ENCODE measurements at places on chromosomes 13 and 19.
A peak's percentile ranks its signal among the peaks of the same experiment; 100 is the strongest.

DNA sequence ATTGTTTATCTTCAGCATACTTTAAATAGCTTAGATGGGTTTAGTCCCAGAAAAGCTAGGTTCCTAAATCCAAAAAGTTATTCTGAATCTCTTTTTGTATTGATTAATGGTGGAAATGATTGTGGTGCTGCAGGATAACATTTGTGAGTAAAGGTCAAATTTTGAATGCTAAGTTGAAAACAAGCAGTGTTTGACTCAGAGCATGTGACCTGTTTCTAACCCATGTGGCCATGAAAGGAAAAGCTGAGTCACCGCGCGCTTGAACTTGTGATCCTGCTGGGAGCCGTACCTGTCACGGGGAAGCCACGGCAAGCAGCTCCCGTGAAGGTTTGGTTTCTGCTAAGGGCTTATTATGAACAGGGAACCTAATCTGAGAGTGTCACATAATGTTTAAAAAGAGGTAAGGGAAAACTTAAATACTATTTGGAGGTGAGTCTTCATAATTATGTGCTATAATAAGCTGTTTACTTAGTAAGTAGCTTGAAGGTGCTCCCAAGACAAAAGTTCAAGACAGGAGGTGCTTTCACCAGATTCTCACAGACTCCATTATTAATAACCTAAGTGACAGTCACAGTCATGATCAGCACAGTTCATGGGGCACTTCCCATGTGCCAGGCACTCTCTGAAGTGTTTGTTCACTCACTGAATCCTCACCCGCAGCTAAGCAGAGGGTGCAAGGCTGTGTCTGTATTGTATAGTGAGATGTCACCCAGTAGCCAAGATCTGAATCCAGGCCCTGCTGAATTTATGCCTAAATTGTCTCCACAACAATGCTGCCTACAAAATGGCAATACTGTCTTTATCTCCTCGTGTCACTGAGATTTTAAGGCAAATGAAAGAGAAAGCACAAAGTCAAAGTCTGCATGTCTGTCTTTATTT lies 286.5 kb downstream of the MYO16 start:
- DNase-seq, result peak; percentile 73

- DNase-seq, result no peak
Observed at GRCh38 chr19:41234512-41235168, 15.6 kb downstream of the AXL start.

DNA sequence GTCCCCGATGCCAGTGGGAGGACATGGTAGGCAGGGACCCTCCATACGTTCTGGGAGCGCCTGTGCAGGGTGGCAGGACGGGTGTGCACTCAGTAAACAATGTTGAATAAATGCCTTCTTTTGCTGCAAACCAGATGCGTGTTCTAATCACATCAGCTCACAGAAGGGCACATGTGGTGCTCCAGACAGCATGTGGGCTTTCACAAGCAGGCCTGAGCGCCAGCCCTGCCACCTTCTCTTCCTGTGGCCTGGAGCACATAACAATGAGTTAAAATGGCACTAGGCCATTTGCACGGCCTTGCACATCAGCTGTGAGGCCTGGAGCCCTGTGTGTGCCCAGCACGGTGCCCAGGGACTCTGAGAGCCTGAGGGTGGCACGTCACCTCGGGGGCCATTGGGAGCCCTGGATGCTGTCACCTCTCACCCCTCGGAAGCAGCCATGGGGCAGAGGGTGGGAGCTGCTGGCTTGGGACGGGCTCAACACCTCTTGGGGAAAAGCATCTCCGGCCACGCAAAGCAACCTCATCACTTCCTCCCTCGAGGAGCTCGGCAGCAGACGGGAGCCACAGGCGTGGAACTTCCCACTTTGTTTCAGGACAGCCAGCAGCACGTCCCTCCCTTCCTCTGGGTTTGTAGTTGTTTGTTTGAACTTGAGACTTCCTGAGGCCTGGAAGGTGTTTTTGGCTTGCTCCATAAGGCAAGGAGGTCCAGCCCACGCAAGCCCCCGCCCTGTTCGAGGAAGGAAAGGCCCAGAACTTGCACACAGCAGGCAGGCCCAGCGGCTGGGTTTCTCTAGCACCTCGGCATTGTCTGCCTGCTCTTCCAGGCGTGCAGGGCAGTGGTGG lies 9.8 kb downstream of the MCF2L start:
- DNase-seq, result no peak

GRCh38 chr13:99264051-99264450 lies 5.9 kb upstream of the GPR18 start:
- DNase-seq, result no peak

- DNase-seq, result no peak
Observed at GRCh38 chr13:45621950-45622349, 6.4 kb upstream of the ERICH6B start.

DNA sequence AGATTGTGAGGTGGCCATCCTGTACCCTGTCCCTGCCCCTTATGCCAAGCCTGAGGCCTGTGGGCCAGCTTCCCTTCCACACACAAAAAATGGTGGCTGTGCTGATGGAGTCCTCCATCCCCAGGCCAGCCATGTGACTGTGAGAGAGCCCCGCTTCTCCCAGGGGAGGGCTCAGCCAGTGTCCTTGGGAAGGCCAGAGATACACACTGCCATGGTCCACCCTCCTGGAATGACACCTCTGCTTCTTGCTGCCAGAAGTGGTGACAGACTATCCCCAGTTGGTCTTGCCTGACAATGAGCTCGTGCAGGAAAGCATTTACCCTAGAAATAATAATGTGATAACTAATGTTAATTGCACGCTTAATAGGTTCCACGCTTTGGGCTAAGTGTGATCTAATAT lies 38.0 kb downstream of the FAM124A start:
- DNase-seq, result no peak

DNA sequence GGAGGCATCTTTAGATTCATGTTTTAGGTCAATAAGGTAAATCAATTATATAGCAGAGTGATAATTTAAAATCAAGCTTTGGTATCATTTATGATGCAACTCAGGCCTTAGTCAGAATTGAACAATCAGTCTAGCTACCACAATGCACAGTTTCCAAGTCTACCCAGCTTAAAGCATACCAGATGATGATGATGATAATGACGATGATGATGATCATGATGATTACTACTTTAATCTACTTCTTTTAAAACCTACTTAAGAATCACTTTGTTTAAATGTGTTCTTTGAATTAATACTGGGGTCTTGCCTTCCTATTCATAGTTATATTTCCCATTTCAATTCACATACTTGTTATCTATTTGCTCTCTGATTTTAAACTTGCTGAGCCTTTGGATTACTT lies 1872.7 kb downstream of the OLFM4 start:
- no peak for DNase-seq

- no peak for DNase-seq
Observed at GRCh38 chr19:21430675-21431074, 33.7 kb downstream of the ZNF493 start.

DNA sequence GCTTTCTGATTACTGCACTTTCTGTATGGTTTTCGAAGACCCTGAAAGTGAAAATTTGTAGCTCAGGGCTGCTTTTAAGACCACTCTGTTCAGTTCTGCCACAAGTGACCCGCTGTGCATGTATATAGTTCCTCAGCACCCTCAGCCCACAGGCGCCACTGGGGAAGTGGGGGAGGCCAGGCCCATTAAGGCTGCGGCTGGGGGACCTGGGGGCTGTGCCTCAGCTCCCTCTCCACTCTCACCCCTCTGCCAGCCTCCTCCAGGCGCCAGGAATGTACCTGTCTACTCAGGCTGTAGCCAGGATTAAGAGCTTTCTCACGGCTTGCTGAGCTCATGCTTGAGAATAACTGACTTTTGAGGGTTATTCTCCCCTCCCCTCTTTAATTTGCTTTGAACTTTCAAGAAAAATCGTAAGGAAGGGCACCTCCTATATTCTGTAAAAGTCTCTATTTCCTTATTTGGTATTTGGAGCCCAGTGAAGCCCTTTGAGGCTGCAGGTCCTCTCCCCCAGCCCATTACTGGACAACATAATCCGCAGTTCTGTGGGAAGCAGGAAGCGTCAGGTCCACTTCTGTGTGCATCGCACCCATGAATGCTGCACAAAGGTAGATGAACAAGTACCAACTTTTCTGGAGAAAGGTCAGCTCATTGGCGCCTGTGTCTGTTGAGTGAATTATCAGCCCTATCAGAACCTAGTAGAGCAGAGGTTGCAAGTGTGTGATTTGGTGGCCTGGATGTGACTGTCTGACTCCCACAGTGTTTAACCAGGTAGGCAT lies 29.6 kb downstream of the GJA3 start:
- DNase-seq, result no peak

GRCh38 chr13:44276061-44276460 lies 97.6 kb upstream of the SERP2 start:
- no peak for DNase-seq

DNA sequence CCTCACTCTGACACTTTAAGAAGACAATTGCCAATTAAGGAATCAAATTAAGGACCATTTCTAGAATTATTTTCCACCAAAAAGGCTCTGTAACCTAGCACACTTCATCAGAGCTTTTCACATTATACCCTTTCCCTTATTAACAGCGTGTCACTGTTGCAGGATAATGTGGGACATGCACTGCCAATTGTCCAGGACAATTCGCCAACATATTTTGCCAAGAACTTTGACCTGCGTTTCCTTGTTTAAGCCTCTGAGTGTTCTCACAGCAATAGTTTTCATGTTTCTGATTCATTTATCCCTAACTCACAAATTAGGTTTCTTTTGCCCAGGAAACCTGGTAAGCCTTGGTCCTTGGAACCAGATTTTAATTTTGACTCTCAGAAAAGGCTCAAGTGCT lies 13.3 kb downstream of the COL4A1 start:
- DNase-seq, result no peak

DNA sequence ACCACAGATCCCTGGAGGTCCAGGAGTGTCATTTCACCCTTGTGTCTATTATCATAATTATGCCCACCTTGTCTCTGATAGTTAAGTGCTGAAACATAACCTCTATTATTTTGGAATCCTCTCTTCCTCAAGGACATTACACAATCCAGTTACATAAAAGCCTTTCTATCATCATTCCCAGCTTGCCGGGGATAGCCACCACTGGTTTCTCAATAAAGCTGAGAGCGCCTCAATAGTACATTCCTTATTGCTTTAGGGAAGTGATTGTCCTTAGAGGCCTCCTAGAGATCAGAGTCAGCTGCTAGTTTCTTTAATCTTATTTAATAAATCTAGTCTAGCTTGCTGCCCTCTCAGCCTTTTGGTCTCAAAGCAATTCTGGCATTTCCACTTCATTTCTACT lies 490.0 kb upstream of the ATXN8OS start:
- DNase-seq, result no peak

DNA sequence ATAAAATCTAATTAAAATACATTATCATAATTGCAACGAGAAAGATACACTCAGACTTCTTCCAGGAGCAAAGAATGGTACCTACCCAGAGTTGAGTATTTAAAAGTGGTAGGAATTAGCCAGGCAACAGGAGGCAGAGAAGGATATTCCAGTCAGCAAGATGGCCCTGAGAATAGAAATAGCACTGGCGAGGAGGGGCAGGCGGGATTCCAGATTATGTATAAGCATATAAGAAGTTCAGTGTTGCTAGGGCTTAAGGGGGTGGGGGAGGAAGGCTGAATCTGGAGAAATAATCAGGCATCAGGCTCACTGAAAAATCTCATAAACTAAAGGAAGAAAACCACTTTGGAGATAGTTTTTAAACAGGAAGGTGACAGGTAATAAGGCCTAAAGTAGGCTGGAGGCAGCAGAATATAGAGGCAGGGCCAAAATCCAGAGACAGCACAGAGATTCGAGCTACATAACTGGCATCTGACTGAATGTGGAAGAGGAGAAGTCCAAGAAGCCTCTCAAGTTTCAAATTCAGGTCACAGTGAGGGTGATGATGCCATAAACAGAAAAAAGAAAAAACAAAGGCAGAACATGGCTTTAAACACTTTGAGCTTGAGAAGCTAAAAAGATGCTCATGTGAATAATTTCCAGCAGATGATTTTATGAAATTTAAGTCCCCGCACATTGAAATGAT lies 7.5 kb downstream of the KPNA3 start:
- DNase-seq, result no peak

- no peak for DNase-seq
Observed at GRCh38 chr13:48976576-48977285, 1.0 kb downstream of the FNDC3A start.

GRCh38 chr13:75836441-75836840 lies 200.3 kb downstream of the LMO7 start:
- DNase-seq, result no peak

DNA sequence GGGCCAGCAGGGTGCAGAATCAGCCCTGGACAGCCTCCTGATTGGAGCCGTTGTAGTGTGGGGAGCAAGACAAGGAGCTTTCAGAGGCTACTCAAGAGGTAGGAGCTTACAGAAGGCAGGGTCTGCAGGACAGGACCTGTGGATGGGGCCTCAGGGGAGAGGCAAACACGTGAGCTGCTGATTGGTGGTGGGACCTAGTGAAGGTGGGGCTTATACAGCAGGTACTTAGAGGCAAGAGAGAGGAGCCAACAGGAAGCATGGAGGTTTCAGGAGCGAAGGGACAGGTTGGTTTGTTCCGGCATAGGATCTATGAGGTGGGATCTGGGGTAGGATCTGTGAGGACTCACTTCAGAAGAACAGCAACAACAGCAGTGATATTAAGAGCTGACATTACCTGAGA lies 32.4 kb downstream of the ZSWIM4 start:
- DNase-seq, result no peak

Data from stimulated activated CD4-positive, alpha-beta T cell treated with anti-CD3 and anti-CD28 coated beads, Interleukin-2, amount 100 ng/mL, for 4 hours (primary cell).